Activated naive CD8-positive, alpha-beta T cell treated with anti-CD3 and anti-CD28 coated beads, Interleukin-2, amount 50 U/mL, for 24 hours (primary cell): ENCODE measurements at places on chromosomes 1 and 21.

- DNase-seq: no peak
Observed at GRCh38 chr1:156214024-156214748, 1.4 kb downstream of the PMF1 start.

DNA sequence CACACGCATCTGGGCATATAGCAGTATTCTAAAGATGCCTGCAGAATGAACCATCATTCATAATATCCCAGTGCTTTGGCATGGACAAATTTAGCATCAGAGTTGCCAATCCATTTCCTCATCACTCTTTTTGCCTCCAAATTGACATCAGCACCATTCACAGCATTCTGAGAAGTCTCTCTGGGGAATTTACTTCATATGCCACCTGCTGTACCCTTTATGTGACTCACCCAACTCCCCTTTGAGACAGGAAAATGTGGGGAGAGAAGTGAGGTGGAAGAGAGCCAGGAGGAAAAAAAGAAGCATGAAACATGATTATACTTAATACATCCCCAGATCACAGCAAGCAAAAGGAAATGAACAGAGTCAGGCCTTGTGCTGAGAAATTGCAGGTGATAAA lies 37.4 kb downstream of the RAB3B start:
- no peak for DNase-seq

DNA sequence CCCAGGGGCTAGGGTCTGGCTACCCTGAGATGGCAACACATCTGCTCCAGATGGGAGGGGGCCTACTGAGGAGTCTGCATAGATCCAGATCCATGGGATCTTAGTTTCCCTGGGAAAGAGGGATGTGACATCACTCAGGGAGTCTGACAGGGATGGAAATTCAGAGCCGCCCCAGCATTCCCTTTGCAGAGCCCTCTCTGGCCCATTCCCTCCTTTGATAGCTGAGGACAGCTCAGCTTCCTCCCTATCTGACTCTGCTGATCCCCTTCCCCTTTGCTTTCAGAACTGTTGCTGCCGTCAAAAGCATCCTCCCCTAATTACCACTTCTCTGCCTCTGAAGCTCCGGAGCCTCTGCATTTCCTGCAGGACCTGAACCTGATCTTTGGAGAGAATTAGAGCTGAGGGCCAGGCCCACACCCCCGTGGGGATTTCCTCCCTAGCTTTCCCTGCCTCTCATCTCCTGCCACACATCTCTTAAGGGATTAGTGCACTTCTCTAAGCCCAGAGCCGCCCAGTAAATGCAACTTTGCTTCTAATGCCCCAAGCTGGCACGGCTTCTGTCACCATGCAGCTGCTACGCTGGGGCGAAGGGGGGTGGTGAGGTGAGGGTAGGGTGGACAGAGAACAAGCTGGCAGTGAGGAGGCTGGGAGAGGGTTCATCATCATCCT lies 9.5 kb upstream of the ASCL5 start:
- no peak for DNase-seq

DNA sequence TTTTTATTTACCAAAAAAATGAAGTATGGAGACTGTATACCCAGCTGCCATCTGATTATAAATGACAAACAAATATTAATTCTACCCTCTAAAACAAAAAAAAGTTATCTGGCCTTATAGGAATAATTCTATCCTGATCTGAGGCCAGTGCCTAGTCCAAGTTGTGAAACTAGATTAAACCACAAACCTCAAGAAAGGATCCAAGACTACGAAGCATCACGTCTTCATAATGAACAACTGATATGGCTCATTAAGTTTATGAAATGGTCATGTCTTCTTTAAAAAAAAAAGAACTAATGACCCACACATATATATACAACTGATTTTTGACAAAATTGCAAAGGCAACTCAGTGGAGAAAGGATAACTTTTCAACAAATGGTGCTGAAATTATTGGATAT lies 32.4 kb upstream of the CTTNBP2NL start:
- no peak for DNase-seq

DNA sequence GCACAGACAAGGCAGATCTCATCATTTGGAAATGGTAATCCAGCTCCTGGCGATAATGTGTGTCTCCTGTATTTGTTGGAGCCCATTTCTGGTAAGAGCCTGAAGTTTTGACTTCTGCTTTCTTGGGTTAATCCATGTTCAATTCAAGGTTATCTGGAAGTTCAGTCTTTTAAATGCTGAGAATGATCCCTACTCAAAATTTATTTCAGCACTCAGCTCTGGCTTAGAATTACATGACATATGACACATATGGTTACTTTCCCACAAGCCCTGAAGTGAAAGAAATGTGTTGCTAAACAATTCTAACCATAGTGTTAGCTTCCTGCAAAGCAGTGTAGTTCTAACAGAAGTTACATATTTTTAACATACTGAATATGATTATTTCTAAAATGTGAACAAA lies 2.7 kb downstream of the PTGFR start:
- DNase-seq: no peak

- no peak for DNase-seq
Observed at GRCh38 chr1:58620926-58621325, 43.9 kb upstream of the TACSTD2 start.

- DNase-seq: no peak
Observed at GRCh38 chr21:46100906-46101305, 3.0 kb downstream of the COL6A2 start.

DNA sequence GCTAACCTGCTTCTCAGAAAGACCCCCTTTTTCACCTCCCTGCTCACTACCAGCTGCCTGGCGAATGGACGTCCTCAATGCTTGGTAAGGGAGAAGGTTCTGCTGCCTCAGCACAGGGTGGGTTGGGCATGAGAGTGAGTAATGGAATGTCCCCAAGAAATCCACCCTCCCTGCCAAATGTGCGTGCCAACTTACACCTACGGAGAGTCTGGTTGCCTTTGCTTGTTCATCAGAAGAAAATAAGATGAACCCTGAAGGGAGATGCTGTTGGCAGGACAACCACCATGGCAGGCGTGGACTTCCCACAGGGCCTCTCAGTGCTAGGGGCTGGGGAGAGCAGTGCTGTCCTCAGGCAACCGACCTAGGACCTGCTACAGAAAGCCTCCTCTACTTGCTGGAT lies 106.0 kb downstream of the XCL2 start:
- no peak for DNase-seq

DNA sequence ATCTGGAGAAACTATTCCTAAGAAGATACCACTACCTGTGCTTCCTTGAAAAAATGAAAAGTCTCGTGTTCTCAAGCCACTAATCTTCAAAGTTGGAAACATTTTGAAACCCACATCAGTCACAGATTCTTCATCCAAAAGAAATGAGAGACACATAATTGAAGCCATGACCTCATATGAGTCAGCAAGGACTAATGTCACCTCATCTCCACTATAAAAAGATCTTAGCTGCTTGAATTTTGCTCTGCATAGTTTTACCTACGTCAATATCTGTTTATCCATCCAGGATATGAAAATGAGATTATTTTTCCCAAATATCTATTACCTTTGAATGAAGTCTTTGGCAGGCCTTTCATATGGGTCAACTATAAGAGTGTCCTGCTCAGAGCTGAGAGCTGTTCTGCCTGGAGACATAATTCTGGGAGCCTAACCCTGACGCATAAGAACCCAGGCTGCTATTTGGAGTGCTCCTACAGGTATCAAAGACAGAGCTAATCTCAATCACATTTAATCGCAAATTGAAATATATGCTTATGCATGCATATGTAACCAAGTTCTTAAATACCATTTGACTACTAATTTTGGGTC lies 312.5 kb upstream of the PKN2 start:
- no peak for DNase-seq

GRCh38 chr1:44062656-44063179 lies 31.5 kb upstream of the SLC6A9 start:
- no peak for DNase-seq

DNA sequence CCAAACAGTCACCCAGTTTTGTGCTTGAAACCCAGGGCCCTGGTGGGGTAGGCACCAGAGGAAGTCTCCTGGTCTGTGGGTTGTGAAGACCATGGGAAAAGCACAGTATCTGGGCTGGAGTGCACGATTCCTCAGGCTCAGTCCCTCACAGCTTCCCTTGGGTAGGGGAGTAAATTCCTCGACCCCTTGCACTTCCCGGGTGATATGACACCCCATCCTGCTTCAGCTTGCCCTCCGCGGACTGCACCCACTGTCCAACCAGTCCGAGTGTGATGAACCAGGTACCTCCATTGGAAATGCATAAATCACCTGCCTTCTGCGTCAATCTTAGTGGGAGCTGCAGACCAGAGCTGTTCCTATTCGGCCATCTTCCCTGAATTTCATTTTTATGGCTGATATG lies 133.9 kb upstream of the KCTD3 start:
- no peak for DNase-seq

GRCh38 chr1:221256773-221257172 lies 377.5 kb downstream of the HLX start:
- no peak for DNase-seq

- DNase-seq: no peak
Observed at GRCh38 chr1:170518965-170519364, 13.0 kb upstream of the GORAB start.

- DNase-seq: peak; percentile 16
Observed at GRCh38 chr1:100543640-100544039, 5.7 kb downstream of the GPR88 start.

DNA sequence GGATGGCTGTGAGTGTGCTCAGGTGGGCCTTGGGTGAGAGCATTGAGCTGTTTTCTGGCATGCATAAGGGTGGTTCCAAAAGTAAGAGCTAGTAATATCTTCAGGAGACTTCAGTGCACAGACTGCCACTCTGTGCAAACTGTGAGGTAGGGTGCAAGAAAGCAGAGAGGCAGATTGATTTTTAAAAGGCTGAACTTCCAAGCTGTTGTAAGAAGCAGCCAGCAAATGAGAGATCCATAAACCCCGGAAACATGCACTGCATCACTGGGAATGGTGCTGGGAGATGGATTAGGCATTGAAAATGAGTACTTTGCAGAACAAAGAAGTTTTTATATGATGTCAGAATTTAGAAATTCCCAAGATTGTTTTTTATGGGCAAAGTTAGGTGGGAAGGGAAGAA lies 255.4 kb downstream of the TNR start:
- DNase-seq: no peak
